ENCODE measurements at places on chromosomes 2 and 18.

DNA sequence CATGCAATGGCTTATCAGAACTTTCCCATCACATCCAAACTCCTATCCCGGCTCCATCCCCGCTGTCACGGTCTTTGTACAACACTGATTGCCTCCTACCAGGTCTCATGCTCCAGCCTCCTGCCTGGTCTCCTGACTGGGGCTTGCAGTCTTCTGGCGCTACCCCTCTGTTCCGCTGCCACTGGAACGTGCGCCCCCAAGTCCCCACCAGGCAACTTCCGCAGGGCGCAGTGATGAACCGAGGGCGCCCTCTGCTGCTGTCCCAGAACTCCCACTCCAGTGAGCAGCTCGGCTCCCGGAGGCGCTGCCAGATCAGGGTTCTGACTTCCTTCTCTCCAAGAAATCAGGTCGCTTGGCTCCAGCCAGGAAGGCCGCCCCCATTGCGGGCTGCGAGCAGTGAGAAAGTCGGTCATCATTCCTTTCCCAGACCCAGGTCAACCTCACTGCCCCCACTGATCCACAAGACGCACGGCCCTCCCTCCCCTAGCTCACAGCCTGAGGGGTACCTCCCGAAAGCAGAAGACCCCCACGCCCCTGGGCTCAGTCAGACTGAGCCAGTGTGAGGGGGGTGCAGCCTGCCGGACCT is 43.9 kb upstream of the RAB11FIP5 start:
- DNase-seq, result no peak

GRCh38 chr2:236209996-236210395 is 41.8 kb upstream of the GBX2 start:
- no peak for DNase-seq

GRCh38 chr2:172090044-172090961 is 5.0 kb downstream of the DLX1 start:
- no peak for DNase-seq

- no peak for DNase-seq
Observed at GRCh38 chr2:74226648-74227213, 28.3 kb downstream of the MTHFD2 start.

DNA sequence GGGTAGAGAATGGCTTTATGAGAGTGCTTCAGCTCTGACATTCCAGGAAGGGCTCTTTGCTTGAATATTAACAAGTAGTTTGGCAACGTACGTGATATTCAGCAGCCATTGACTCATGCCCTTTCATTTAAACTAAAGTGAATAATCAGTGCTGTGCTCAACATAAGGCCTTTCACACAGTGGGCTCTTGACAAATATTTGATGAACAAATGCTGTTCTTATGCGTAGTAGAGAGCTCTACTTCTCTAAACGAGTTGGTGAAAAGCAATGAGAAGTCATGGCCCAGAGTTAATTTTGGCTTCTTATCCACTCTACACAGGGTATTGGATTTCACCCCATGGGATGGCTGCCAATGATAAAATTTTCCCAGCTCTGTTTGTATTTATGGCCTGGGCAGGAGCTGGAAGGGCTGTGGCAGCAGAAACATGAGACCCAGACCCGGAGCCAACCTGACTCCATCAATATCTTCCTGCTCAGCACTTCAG is 338.9 kb downstream of the CCDC85A start:
- DNase-seq, result no peak

- no peak for DNase-seq
Observed at GRCh38 chr2:20491739-20492531, 45.1 kb downstream of the RHOB start.

DNA sequence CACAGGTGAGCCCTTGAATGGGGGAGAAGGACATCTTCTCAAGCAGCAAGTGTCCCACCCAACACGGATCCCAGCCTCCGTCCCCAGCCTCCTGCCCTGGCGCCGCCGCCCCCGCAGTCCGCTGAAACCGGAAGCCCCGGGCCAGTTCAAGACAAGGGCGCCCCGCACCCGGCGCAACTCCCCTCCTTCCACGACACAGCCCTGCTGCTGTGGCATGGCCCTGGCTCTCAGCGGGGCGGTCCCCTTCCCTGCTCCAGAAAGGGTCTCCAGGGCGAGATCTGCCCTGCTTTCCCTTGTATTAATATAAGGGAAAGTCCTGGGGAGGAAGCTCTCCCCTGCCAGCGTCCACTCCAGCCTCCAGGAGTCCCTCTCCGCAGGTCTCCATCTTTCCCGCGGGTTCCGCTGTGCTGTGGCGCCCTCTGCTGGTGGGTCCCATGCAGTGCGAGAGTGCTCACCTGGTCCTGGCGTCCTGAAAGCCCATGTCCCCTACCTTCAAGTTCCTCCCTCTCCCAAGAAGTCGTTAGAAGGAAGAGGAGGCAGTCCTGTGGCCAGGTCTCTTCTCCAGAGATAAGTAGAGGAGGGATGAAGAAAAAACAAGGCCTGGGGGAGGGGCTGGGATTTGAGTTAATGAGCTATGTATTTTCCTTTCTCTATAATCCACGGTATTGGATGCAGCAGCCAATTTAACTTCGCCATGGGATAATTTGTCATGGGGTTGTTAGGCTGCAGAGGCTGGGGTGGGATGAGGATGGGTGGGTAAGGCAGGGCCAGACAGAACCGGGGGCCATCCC is 176.0 kb downstream of the SMAD2 start:
- DNase-seq, result no peak

- DNase-seq, result no peak
Observed at GRCh38 chr2:241980193-241980592, 110.7 kb downstream of the RTP5 start.

GRCh38 chr2:190459881-190460280 is 51.7 kb downstream of the MFSD6 start:
- DNase-seq, result no peak

DNA sequence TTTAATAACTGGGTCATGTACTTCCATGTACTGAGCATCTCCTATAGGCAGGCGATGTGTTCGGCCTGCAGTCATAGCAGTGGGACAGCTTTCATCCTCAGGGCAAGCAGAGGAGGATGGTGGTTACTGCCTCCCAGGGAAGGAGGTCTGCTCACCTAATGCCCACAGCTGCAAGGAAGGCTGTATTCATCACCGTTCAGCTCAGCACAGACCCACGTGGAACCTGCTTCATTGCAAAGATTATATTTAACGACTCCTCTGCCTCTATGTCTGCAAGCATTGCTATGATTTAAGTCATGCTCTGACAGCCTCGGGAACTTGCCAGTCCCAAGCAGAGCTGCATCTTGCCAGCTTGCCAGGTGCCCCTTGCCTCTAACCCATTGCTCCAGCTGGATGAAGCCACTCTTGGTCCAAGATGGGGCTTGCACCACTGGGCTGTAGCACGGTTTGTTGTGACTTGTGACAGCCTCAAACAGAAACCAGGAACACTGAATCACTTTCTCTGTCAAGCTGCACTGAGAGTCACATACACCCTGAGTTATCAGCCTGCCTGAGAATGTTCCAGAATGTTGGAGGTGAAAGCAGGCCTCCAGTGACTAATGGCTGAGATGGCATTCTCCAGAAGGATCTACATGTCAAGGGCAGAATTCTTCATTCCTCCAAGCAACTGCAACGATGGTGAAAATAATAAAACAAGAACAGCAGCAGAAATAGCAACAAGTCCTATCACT is 651.1 kb upstream of the ID2 start:
- DNase-seq, result no peak

GRCh38 chr2:64678771-64679590 is 25.3 kb upstream of the SERTAD2 start:
- no peak for DNase-seq

DNA sequence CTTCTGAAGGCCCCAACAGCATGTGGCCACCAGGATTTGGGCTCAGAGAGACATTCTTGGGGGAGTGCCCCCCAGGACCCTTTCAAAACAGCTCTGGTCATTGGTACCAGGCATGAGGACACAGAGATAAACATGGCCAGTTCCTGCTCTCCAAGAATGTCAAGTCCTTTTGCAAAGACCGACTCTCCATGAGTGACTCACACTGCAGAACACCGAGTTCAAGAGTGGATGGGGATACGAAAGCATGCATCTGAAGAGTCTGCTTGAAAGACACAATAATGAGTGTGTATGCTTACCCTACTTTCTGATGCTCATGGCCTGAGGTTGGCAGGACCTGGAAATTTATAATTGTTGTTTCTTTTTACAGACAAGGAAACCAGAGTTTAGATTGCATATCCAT is 450.6 kb downstream of the TSN start:
- no peak for DNase-seq

DNA sequence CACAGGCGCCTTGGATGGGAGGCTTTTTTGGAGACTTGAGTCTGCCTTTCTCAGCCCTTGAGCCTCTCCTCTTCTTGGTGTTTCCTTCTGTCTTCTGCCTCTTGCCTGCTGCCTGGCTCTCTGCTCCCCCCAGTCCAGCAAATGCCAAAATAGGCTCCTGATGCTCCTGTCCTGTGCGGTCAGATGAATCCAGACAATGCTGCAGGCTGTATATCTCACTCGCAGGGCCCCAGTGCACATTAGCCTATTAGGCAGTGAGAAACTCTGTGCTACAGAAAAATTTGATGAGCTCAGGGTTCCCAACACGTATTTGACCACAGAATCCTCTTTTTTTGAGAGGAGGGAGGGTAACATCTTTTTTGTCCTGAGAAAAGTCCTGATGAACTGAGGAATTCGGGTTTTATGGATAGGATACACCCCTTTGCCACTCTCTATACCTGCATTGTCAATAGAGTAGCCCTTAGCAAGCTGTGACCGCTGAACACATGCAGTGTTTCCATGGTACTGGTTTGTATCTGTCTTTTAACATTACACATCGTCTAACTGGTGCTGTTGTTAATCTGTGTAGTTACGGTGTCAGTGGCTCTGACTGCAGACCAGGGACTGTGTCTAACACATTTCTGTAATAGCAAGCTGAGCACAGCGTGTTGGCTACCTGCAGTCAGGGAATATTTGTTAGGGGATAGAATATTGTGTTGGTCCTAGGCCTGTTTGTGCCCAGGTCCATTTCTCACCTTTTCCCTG is 50.8 kb downstream of the FAM228A start:
- DNase-seq, result no peak

DNA sequence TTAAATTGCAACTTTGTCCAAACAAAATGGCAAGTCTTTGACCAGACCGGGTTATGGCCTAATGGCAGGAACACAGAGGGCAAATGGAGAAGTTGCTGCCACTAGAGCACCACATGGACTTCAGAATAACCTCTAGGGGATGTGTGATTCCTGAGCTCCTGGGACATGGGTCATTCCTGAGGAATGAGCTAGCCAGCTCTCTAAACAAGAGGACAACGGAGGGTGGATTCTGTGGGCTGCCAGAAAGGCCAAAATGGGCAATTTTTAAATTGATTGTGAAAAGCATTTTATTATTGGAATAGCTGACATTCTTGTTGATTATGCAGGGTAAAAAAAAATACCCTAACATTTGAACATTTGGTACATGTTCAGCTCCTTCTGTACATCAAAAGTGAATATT is 109.8 kb upstream of the FZD5 start:
- no peak for DNase-seq

DNA sequence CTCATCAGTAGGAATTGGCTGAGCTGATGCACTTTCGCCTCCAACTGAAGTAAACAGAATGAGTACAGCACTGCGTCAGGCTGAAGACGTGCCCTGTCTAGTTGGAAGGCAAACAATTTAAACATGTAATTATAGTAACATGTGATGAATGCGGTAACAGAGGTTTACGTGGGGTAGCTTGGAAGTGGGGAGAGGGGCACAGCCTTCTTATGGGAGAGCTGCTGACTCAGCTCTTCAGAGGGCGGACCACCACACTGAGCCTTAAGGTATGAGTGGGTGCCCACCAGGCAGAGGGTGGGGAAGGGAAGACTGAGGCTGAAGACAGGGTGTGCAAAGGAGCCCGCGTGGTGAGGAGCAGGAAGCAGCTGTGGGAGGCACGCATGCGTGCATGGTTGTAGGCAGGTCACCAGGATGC is 6.2 kb upstream of the EHD3 start:
- no peak for DNase-seq

GRCh38 chr2:240412211-240412861 is 23.1 kb upstream of the GPC1 start:
- no peak for DNase-seq

DNA sequence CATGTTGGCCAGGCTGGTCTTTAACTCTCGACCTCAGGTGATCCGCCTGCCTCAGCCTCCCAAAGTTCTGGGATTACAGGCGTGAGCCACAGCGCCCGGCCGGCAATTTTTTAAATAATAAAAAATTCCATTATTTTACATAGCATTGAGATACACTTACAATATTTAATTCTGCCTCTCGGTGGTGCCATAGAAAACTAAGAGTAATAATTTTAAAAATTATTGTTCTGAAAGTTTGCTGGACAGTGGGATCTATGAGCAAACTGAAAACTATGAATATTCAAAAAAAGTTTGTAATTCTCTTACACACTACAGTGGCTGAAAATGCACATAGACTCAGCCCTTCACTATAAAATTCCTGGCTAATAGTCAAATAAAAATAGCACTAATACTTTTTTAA is 90.9 kb upstream of the STON1 start:
- no peak for DNase-seq

- DNase-seq, result no peak
Observed at GRCh38 chr2:39803839-39804238, 24.8 kb upstream of the THUMPD2 start.

DNA sequence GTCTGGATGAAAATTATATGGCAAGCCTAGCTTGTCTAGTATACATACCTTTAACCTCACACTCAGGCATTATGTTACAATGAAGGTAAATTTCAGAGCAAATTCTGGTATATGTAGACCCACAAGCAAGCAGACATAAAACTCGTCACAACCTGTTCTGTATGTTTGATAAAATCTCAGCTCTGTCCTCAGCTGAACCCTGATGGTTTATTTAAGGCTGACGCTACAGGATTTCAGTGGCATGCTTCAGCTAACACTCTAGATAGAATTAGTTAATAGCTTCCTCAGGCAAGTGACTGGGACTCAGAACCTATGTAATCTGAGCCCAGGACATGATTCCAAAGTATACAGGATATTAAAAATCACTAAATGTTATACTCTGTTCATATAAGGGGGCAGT is 68.2 kb upstream of the MC2R start:
- no peak for DNase-seq

DNA sequence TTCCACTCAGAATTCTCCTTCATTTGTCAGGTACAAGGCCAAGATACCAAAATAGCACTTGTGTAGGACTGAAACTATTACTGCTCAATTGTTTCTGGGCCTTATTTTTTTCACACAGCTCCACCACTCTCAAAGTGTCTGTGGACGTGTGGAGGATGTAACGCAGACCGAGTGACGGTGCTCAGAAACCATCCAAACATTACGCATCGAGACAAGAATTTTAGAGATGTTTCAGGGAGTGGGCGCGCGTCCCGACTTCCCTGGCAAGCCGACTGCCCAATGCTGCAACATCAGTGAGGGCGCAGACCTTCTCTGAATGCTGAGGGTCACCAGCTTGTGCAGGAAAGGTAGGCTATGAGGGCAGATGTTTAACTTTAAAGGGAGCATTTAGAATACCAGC is 108.4 kb downstream of the GATA6 start:
- no peak for DNase-seq

Measured in cerebellar nuclear complex (tissue), 1 donor.